Stimulated activated CD4-positive, alpha-beta T cell treated with anti-CD3 and anti-CD28 coated beads, Interleukin-4, amount 100 ng/mL, for 48 hours (primary cell): ENCODE measurements at places on chromosomes 6 and 20.

DNA sequence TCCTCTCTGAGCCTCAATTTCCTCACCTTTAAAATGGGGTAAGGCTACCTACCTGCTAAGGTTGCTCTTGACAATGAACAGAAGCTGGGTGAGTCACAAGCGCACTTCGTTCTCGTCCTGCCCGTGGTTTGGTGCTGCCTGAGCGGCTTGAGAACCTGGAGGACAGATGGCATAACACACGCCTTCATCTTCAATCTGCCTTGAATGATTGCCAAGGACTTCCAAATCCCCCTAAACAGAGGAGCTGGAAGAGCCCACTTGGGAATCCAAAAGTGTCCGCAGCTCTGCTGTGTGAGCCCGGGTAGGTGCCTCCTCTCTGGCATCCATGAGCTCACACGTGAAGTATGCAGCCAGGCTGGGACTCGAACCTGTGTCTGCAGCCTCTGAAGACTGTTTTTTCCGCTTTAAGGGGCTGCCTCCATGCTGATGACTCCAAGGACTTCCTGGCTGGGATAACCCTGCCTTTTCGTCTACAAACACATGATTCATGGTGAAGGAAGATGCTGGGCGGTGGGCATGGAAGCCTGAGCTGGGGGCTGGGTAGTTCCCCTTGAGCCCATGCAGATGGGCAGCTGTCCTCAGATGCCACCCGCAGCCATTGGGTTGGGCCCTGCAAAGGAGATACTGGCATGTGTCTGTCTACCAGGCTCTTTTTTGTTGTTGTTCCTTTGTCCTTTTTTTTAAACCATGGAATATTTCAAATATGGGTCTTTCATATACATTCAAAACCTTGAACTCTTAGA lies 25.3 kb upstream of the CSNK2A1 start:
- DNase-seq, result no peak

DNA sequence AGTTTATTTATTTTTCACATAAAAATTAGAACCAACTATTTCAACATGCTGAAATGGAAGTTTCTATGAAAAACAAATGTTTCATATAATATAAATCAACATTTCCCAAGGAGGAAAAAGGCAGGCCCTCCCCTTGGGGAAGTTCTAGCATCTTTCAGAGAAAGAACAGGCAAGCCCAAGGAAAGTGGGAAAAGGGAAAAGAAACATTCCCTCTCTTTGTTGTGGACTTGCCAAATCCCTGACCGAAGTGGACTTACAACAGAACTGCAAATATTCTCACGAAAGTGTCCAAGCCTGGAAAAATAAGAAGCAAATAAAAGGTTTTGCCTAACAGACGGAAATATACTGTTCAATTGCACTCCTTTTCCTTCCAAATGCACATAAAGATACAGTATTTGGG lies 214.4 kb downstream of the ATXN1 start:
- no peak for DNase-seq

DNA sequence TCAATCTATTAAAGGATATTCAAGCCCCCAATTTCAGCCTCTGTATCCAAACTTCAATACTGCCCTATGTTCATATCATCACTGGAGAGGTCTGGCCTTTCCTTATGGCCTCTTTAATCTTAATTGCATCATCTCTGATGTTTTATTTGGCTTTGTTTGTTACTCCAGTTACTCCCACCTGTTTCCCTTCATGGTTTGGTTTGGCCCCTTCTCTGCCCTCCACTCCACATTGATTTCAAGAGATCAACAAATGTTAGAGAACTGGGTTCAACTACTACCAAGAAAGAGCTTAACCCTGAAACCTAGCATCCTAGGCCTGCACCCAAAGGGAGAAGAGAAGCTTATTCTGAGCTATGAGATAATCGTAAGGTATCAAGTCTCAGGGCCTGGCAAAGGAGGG lies 221.6 kb downstream of the LAMA2 start:
- DNase-seq, result no peak

DNA sequence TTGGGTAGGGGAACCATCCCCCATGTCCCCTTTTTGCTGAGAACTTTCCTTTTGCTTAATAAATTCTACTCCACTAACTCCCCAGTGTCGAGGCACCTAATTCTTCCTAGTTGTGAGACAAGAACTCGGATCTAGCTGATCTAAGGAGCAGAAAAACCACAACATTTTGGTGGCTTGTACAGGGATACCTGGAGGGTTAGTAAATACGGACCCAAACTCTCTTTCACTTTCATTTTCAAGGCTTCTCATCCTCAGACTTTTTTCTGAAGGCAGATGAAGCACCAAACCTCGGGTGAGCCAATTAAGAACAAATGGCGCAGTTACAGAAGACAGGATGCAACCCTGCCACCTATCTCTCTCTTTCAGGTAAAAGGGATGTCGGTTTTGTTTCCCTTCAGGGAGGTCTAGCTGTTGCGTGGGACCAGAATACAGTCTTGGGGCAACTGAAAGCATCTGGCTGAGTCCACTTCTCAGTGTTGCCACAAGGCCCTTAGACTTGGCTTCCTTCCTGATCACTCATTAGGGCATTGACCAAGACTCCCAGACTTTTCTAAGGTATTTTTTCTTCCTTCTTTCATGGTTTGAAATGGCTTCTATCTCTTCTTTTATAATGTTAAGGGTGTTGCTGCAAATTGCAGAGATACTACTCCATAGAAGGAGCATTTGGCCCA lies 11.1 kb upstream of the HTR1B start:
- DNase-seq, result no peak

- no peak for DNase-seq
Observed at GRCh38 chr6:104349191-104349590, 510.5 kb downstream of the HACE1 start.

DNA sequence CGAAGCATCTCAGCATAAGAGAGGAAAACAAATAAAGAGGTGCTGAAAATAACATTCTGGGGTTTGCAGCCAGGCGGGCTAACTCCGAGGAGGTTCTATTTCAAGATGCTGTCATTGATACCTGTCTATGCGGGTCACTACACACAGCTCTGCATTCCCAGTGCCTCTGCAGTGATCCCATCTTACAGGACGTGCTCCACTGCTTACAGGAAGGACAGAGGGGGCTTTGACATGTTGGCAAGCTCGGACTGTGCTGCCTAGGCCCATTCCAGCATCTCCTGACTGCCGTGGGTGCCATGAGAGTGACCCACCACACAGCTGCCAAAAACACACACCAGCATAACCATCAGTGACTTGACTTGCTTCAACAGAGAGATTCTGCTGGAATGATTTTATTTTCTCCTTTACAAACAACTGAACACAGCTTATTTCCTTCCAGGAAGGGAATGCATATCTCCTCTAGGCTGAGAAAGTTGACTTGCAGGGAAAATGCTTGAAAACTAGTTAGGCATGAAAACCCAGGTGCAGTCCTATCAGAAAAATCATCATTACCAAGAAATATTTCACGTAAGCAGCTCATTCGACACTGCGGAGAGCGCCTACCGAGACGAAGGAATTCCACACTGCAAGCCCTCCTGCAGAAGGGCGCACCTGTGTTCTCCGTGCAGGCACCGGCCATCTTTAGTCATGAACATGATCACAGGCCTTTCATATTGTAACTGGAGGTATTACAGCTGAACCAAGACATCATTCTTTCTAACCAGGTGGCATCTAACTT lies 62.5 kb downstream of the RAMACL start:
- DNase-seq, result no peak

DNA sequence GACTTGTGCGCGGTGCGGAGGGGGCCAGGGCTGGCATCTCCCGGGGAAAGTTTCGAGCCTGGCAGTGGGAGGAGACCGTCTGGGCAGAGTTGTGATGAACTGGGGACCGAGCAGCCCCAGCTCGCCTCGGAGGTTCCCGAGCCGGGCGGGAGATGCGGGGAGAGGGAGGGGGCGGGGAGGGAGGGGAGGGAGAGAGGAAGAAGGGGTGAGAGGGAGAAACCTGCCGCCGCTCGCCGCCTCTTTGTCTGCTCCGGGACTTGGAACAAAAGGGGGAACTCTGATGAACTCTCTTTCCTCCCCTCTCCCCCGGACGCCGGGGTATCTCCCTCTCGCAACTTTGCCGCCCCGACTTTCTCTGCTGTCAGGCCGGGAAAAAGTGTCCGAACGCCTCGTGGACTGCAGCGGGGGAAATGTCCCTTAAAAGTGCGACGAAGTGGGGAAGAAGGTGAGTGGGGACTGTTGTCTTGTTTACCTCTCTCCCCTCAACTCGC lies 72.7 kb downstream of the SOX4 start:
- no peak for DNase-seq

GRCh38 chr6:112203577-112204349 lies 50.6 kb downstream of the LAMA4 start:
- DNase-seq, result no peak

- DNase-seq, result no peak
Observed at GRCh38 chr20:53582574-53583351, 10.9 kb downstream of the ZNF217 start.
